Endothelial cell (in vitro differentiated cells): ENCODE measurements at places on chromosomes 1 and 21. TPM values are rescaled to one million over a fixed set of nuclear protein-coding genes. Genes with fewer than 3 reads are reported as not detected.

DNA sequence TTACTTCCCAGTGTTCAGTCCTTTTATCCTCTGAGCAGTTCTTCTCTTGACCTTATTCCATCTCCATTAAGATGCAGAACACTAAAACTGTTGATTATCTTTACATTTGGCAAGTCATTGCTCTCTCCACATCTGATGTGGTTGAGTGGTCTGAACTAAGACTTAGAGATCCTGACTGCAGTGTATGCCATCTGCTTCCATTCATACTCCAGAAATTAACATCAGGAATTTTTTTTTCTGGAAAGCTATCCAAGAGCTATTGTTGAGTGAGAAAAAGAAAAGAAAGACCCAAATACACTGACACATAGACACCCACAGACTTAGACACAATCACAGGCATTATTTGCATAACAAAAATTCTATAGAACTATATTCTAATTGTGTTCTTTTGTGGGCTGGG, 3.7 kb upstream of the TRIM62 start:
- no peak for DNase-seq

DNA sequence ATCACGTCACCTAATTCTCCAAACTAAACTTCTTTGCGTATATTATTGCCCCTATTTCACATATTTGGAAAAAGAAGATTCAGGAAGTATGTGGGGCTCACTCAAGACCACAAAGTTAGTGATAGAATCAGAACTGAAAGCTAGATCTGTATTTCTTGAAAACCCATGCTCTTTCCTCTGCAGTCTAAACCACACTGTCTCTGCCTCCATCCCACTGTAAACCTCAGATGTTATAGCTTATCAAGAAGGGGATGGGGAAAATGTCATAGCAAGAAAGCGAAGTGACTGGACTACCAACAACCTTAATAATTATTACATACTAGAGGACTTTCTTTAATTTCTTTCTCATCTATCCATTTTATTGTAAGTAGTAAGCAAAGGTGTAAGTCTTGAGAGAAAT, 257.7 kb upstream of the SGIP1 start:
- no peak for DNase-seq

- no peak for DNase-seq
Observed at GRCh38 chr1:223667484-223668182, 2.1 kb upstream of the CAPN8 start.

SPATA46 gene
- total RNA-seq: not detected

WNT2B gene
- 1.3 TPM for total RNA-seq

EFNA1 gene
- total RNA-seq: 413 TPM

ANKRD13C gene
- total RNA-seq: 20.9 TPM

MEX3A gene
- total RNA-seq: 63.9 TPM
